ENCODE measurements at places on chromosomes 5 and 9.

GRCh38 chr5:57501414-57502201 lies 19.0 kb upstream of the ACTBL2 start:
- DNase-seq: no peak

DNA sequence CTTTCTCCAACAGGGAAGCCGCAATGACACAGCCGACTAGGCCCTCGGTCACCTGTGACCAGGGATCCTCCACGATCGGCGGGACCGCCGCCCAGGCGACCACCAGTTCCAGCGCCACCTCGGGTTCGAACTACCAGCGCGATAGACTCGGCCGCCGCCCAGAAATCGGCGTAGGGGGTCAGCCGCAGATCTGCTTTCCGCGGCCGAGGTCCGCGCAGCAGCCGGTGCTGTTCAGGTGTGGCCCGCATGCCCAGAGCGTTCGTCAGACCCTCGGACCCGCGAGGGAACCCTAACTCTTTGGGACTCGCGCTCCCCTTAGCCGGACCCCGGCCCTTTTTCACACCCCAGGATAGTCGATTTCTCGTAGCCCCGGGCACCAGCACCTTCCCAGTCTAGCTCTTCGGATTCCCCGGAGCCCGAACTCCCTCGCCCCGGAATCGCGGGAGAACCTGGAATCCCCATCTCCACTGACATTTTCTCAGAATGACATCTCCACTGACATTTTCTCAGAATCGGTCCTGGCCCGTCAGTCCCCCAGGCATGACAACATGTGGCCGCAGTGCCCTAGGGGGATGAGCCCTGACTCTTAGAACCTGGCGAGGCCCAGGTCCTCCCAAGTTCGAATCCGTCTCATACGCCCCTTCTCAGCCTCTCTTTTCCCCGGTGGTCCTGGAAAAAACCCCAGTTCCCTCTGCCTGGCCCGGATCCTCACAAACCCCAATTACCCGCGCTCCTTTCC lies 428 bp downstream of the C5orf52 start:
- DNase-seq: no peak

DNA sequence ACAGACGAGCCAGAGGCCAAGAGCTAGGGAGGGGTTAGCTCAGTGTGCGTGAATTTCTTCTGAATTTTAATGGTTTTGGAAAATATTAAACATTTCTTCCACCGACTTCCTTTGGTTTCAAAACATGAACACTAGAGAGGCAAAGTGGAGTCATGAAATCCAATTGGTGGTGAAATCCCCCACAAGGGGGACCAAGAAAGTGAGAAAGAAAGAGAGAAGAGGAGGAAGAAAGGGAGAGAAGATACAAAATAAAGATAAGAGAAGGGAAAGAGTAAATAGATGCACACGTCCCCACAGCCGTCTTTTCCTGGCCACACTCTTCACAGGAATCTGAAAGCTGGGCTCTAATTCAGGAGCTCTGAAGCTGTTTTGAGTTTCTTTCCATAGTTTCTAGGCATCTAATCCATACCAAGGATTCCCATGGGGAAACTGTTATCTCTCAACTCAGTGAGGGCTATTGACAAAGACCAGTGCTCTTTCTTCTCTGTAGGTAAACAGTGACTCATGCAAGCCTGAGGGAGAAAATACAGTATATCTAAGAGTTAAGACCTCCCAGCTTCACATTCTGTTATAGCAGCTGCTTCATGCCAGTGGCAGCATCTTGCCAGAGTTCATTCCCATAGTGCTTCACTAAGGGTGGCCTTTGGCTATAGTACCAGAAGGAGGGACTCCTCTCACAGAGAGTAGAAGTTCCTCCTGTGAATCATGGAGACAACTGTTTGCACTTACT lies 115.8 kb upstream of the LIFR start:
- no peak for DNase-seq

DNA sequence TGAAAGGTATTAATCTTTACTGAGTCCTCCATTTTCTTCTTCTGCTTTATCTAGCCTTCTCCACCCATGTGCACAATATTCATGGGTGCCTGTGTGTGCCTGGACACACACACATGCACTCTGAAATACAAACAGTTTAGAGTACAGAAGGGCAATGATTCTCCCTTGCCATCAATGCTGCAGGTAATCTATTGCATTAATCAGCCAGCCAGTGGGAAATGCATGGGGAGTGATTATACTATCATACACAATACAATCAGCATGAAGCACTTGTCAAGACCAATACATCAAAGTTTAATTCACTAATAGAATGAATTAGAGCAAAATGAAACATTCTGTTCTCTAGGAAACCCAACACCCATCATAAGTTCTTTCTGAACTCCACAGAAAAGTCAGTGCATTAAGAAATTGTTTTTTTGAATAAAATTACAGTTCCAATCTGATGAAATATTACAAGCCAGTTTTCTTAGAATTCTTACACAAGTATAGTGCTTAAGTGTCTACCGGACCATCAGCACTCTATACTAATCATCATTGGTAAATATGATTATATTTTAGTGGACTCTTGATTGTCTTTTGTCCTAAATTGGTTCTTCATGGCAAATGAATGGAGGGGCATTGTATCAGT lies 172.2 kb downstream of the ZSWIM6 start:
- no peak for DNase-seq

GRCh38 chr5:43425983-43426382 lies 13.8 kb upstream of the CCL28 start:
- no peak for DNase-seq

GRCh38 chr5:147484708-147485020 lies 25.2 kb downstream of the DPYSL3 start:
- no peak for DNase-seq

- DNase-seq: no peak
Observed at GRCh38 chr5:20618340-20618739, 630.3 kb upstream of the CDH18 start.

GRCh38 chr9:99626426-99626825 lies 195.3 kb upstream of the NR4A3 start:
- DNase-seq: no peak

DNA sequence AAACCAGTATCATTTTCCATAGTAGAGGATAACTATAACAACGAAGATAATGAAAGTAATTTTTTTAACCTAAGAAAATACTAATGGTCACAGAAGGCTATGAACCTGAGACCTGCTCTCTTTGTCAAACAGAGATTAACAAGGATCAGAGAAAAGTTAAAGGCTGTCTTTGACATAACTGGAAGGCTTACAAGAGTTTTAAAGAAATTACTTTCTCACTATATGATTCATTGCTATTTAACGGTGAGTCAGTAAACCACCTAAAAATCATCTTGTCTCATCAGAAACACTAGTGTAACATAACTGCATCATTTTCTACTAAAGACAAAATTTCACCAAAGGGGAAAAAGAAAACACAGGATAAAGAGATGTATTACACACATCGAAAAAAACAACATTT lies 19.3 kb downstream of the MLANA start:
- no peak for DNase-seq

- no peak for DNase-seq
Observed at GRCh38 chr5:160342413-160342941, 27.9 kb downstream of the C1QTNF2 start.

GRCh38 chr5:43711496-43711895 lies 108.5 kb downstream of the NNT start:
- DNase-seq: no peak

- no peak for DNase-seq
Observed at GRCh38 chr5:72018143-72018803, 89.0 kb upstream of the MAP1B start.

- no peak for DNase-seq
Observed at GRCh38 chr9:136662656-136663581, at the start of gene EGFL7. Gene EGFL7 (plus strand): TSS chr9:136662916. CDS start chr9:136668283, 5,367 bp downstream.

DNA sequence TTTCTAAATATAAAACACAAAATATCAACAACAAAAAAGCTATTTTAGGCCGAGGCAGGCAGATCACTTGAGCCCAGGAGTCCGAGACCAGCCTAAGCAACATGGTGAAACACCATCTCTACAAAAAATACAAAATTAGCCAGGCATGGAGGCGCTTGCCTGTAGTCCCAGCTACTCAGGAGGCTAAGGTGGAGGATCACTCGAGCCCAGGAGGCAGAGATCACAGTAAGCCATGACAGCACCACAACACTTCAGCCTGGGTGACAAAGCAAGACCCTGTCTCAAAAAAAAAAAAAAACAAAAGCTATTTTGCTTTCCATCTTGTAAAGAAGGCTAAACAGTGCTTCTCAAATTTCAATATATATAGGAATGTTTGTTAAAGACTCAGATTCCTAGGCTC lies 11.3 kb downstream of the C5orf15 start:
- no peak for DNase-seq

- no peak for DNase-seq
Observed at GRCh38 chr9:76023715-76024195, 133.3 kb downstream of the PCSK5 start.

GRCh38 chr5:58544926-58545325 lies 37.9 kb upstream of the RAB3C start:
- DNase-seq: no peak

DNA sequence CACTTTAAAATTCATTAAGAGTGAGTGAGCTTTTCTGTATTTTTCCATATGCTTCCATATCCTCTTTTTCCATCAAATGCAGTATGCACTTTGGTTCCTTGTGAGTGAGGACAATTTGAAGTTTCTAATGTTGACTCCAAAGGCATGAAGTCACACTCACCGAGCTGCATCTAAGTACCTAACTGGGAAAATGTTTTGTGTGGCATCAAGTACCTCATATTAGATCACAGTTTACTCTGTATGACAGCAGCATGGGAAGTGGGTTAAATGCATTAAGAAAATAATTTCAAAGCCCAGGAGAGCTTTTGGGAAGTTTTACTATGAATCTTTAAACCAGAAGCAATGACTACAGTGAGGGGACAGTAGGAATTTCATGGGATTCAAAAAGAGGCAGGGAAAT lies 207.0 kb downstream of the EFNA5 start:
- DNase-seq: no peak

DNA sequence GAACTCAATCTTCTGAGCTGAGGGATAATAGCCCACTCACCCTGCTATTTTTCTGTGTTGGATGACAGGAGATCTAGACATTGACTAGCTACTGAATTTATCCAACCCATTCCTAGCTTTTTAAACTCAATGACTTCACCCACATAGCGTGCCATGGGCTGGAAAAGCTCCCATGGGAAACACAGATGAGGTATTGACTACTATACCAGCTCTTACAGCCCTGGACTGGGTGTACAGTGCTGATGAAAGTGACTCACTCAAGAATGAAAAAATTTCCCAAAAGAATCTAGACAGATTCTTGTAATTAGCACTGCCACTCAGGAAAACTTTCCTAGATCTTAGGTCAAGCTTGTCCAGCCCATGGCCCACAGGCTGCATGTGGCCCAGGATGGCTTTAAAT lies 72.7 kb upstream of the NREP start:
- no peak for DNase-seq

- no peak for DNase-seq
Observed at GRCh38 chr5:119816055-119816454, 186.7 kb downstream of the FAM170A start.

- DNase-seq: no peak
Observed at GRCh38 chr5:158701406-158702177, 398.1 kb downstream of the EBF1 start.

DNA sequence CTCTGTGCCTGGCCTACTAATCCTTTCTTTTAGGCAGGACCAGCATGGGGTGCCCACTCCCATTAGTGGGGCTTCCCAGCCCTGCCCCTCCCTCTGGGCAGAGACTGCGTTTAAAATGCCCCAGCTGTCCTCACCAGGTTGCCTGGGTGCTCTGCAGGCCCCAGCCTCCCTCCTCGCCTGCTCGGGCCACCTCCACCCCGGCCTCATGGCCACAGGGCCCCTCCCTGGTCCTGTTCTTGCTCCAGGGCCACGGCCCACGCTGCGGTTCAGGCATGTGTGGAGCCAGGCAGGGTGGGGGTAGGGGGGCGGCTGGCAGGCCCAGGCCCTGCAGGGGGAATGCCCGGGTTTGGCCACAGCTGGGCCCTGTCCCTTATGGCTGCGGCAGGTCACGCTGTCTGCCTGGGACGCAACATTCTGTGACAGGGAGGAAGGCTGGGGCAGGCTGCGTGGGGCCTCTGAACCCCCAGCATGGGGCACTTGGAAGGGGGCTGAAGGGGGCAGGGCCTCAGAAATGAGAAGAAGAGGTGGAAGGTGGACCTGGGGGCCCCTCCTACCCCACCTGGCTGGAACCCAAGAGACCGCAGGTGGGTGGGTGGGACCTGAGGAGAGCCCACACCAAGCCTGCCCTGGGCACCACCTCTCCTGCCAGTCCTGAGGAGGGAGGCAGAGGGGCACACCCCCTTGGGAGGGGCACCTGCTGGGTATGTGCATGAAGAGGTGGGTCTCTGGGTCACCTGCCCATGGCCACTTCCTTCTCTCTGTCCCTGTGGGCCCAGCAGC lies at the start of gene LCN12:
TSS of gene LCN12 (plus strand) at position 733 of the 780 bp plus-strand sequence. CDS start 55 bp downstream, outside the sequence.
- DNase-seq: no peak

GRCh38 chr9:126844085-126844484 lies 16.4 kb upstream of the ZBTB34 start:
- DNase-seq: no peak

DNA sequence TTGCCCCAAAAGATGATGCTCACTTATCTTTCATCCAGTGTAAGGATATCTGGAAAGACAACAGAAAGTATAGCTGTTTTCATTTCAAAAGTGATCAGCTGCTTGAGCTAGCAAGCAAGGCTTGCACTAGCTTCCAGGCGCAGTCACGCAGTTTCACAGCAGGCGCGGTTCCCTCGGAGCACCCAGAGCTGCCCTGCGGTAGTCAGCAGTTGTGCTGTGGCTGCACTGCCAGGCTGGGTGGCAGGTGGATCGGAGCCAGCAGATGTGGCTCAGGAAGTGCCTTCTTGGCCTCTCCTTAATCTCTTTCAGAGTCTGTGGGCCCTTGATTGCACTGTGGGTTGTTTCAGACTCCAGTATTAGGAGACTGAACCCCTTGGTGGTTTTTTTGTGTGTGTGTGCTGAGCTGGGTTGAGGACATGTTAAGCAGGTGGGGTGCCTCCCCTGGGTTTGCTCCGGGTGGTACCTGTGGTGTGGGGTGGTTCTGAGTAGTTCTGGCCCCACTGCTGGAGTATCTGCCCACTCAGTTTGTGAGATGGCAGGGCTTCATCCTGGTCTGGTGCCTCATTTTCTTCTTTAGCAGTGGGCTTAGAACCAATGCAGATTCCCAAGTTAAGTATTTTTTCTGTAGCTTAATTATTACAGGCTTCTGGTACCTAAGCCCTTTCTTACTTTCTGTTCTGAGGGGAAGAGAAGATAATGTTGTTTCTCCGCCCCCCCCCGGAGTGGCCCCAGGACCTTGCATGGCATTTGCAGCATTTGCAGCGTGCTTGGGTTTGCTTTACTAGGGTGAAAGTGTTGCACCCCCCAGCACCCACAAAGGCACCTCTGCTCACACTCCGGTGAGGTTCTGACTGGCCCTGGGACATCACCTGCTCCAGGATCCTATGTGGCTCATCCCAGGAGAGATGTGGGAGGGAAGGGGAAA lies 16.4 kb downstream of the TENT4A start:
- DNase-seq: no peak

DNA sequence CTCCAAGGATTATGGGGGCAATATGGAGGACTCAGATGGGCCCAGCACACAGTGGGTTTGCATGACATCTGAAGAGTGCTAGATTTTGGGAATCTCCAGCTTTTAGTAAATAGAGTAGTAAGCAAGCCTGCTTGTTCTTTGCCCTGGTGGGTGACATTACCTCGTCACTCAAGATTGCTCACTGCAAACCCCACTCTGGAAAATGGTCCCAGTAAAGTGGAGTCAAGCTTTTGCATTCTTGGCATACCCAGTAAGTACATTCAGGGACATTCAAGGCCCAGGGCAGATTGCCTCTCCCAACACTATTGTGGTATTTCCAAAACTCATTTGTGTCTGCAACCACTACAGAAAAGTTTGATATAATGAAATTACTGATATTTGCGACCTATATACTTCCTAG lies 118.5 kb downstream of the INVS start:
- DNase-seq: no peak

- DNase-seq: peak; percentile 16
Observed at GRCh38 chr5:83957188-83957587, 236.5 kb upstream of the HAPLN1 start.

- peak; percentile 16 for DNase-seq
Observed at GRCh38 chr9:6354072-6354686, 26.0 kb downstream of the TPD52L3 start.
